ENCODE measurements at places on chromosomes 7 and 10.

- DNase-seq, result peak; percentile 24
These were observed 792 bp downstream of the ZNF746 start for GRCh38 chr7:149496642-149497391.

DNA sequence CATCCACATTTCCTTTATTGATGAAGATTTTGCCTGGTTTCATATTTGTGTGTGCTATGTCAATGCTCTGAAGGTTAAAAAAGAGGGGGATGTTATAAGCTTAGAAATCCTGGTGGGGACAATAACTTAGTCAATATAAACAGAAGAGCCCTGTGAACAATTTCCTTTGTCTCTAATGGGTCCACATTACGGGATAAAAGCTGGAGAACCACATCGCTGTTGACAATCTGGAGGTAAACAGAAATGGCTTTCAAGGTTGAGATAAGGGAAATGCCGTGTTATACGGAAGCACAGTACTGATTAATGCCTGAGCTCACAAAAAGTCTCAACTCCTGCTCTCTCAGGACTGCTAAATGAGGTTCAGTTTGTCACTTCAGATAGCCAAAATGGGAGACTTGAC lies 16.8 kb downstream of the ASAH2 start:
- DNase-seq, result no peak

- no peak for DNase-seq
These were observed 24.7 kb upstream of the TFAM start for GRCh38 chr10:58360412-58361004.

GRCh38 chr10:96306516-96306915 lies 2.3 kb downstream of the DNTT start:
- DNase-seq, result no peak

DNA sequence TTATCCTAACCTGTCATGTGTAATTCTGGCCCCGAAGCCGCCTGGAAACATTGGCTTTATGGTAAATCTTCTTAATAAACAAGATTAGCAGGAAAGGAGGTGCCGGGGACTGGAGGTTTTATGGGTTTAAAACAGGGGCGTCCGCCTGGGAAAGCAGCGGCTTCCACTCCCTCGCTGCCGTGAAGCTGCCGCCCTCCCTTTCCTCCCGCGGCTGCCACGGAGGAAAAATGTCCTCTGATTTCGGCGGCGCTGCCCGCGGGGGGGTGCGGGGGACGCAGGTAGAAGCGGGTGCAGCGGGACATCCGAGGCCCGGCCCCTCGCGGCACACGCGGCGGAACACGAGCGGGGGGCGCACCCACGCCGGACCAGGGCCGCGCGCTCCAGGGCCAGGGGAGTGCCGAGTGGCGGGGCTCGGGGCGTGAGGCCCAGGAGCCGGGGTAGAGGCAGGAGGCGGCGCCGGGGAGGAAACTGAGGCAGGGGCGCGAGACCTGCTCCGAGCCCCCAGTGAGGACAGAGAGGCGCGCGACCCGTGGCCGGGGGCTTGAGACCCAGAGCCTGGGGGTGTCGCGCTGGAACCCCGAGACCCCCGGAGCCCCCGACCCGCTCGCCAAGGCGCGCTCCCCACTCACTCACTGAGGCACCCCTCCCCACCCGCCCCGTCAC lies 993 bp downstream of the PTPRN2 start:
- no peak for DNase-seq

DNA sequence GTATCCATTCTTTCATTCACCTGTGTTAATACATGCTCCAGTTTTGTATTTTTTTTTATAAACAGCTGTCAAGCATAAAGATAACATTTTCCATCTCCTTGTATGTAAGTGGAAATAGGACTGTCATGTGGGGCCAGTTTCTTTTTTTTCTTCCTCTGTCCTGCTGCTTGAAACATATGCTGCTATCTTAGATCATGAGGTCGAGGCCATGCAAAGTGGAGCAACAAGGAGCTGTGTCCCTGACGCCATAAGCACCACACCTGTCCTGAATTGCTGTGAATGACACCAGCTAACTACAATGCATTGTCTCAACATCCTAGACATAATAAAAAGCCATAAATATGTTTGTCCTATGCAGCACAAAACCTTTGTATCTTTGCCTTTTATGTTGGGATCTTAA lies 37.7 kb upstream of the SLC26A4 start:
- DNase-seq, result no peak

- no peak for DNase-seq
These were observed 25.9 kb downstream of the MICALL2 start for GRCh38 chr7:1433128-1433920.

GRCh38 chr7:114026486-114027089 lies 107.8 kb upstream of the PPP1R3A start:
- peak; percentile 61 for DNase-seq

- no peak for DNase-seq
These were observed 259.4 kb downstream of the CAMK1D start for GRCh38 chr10:12608761-12609160.

DNA sequence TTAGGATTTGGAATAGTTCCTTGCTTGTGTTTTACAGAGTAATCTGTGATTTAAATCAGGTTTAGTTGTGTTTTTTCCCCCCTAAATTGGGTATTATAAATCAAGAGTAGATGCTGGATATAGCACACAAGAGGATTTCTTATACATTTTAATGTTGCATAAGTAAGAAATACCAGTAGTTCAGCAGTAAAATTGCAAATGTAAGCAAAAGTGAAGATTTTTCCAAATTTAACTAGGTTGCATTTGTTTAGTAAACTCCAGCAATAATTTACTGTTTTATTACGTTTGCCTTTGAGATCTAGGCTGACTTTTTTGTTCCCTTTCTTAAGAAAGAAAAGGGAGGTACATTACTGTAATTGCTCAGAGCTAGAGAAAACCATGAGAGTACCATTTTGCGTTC lies 207.3 kb downstream of the LRMDA start:
- no peak for DNase-seq

- no peak for DNase-seq
These were observed 13.9 kb downstream of the VENTX start for GRCh38 chr10:133251388-133252222.

- DNase-seq, result no peak
These were observed 1.9 kb downstream of the LRRC72 start for GRCh38 chr7:16528520-16528919.

DNA sequence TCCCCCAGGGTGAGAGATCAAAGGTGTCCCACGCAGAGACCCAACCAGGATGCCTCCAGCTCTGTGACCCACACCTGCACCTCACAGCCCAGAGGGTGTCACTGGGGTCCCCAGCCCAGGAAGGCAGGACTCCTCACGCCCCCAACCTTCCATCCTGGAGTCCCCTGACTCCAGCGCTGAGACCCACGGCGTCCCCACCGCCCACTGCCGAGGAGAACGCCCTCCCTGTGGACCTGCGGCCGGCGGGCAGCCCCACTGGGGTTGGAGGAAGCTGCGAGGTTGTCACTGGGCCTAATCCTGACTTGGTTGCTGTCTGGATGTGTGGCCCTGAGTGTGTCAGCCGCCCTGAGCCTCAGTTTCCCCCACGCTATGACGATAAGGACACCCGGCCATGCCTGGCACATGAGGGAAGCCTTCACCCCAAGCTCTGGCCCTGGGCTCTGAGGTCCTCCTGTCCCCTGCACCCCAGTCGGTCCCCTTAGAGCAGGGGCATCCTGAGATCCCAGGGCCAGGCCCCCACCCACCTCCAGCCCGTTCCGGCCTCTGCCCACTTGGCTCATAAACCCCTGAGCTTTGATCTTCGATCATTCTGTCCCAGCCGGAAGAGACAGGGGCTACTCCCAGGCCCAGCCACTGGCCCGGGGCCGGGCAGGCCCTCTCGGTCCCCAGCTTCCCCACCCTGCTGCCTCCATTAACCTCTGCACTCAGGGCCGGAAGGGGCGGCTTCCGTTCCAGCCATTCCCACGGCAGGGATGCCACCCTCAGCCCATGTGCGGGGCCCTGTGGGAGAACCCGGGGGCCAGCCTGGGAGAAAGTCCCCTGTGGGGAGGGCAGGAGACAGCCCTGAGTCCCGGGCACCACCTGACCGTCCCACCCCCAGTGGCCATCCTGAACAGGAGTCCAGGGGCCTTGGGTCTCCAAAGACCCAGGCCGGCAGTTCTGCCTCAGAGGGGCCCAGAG lies 113.2 kb downstream of the MICALL2 start:
- DNase-seq, result no peak

DNA sequence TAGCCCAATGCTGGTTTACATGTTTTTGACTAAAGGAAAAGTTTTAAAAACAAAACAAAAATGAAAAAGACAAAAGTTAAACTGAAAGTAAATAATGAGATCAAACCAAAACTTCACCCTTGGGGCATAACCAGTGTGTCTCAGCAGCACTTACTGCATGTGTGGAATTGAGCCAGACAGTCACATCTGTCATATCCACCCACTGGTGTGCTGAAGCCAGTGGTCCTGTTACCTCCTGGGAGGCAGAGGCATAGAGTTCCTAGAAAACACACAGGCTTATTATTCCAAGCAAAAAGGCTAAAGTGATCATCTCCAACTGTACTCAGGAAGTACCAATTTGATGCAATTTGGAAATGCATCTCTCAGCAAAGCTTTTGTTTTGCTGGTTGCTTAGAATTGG lies 40.4 kb downstream of the ASAH2 start:
- no peak for DNase-seq

DNA sequence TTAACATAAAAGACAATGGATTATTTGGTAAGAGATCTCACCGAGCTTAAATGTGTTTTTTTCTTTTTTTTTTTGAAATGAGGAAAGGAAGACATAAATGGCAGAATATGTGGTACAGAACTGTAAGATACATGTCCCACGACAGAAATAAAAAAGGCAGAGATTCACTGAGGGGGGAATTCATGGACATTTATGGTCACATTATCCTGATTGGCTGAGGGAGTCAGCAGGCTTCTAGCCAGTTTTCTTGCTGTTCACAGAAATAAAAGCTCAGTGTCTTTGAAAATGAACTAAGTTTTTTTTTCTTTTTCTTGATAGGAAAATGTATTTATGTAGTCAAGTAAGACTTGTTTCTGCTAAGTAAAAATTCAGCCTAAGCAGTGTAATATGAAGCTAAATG lies 8.2 kb upstream of the FAS start:
- DNase-seq, result no peak

- no peak for DNase-seq
These were observed 34.3 kb downstream of the FAM53B start for GRCh38 chr10:124709861-124710260.

- DNase-seq, result no peak
These were observed 11.2 kb upstream of the SEM1 start for GRCh38 chr7:96720843-96721242.

DNA sequence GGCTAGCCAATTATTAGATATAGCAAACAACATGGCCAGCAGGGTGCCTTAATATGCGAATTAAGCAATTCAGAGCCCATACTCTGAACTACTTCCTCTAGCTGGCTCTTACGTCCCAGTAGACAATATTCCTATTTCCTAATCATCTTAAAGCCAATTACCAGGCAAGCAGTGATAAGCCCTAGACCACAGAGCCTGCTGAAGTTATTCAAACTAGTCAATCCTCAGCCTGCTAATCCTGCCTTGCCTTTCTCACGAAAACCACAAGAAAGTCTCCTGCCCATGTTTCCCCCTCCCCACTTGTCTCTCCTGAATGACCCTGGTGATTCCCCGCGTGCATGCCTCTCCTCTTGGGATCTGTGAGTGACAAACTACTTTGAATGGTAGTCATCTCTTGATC lies 86.8 kb upstream of the CACNA2D1 start:
- DNase-seq, result no peak

GRCh38 chr7:29214056-29214455 lies 19.5 kb downstream of the CHN2 start:
- DNase-seq, result no peak

DNA sequence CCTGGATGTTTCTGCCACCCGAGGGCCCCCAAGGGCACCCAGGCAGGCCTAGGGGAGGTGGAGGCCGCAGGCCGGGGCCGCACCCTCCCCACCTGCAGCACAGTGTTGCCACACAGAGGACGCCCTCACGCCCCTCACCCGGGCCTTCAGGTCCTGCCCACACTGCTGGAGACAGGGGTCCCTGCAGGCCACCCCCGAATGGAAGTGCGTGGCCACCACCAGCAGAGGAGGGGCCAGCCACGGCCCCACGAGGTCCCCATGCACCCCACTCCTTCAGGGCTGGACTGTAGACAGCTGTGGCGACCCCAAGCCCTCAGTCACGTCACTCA lies 35.4 kb downstream of the ADAP1 start:
- no peak for DNase-seq
